ENCODE measurements at places on chromosomes 4 and X.

- no peak for DNase-seq
Observed at GRCh38 chrX:65609237-65609636, 58.2 kb upstream of the MSN start.

GRCh38 chr4:92381616-92382015 lies 77.8 kb downstream of the GRID2 start:
- no peak for DNase-seq

- no peak for DNase-seq
Observed at GRCh38 chr4:25172961-25173915, 13.0 kb upstream of the SEPSECS start.

GRCh38 chr4:147863808-147864472 lies 132.1 kb downstream of the ARHGAP10 start:
- no peak for DNase-seq

DNA sequence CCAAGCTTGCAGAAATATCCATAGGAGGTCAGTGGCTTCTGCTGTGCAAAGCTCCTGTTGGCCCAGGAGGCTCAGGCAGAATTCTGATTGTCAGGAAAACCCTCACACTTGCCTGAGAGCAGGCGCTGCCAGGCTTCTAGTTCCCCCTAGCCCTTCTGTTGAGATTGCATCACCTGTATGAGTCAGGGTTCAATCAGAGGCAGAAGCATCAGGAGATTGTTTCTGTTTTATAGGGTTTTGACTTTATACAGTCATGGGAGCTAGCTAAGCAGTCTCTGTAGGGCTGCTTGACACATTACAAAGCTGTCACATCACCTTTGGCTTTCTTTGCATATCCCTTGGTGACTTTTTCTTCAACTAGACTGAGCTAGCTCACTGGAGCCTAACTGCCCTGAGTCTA lies 27.8 kb downstream of the DIPK2B start:
- DNase-seq: no peak

DNA sequence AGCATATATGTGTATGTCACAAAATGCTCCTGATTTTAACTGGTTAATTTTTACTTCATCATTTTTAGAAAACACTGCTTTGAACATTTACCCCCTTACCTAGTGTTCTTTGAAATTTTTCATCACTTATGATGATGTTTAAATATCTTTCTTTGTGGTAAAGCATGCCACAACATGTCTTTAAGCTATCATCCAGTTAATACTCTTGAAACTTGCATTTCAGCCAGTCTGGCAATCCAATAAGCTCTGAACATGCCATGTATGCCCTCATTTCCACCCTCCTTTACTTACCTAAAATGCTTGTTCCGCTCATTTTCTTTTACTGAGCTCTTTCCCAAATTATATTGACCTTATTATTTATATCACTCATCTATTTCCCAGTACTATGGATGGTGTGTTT lies 581.2 kb downstream of the RAPGEF2 start:
- no peak for DNase-seq

DNA sequence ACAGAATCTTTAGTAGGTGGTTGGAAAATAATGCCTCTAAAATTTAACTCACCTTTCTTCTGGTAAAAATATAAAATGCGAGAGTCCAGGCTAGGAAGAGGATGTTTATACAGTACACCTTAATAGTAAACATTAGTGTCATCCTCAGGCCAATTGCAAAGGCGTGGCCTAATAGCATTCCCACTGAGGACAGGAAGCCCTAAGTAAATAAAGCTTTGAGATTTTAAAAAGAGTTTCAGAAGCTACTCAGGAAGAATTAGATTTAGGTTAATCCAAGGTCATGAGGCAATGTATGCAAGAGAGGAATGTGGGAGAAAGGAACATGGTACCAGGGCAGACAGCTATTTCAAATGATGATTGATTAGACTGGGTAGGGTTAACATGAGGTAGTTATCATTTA lies 49.5 kb downstream of the RPGR start:
- DNase-seq: no peak

DNA sequence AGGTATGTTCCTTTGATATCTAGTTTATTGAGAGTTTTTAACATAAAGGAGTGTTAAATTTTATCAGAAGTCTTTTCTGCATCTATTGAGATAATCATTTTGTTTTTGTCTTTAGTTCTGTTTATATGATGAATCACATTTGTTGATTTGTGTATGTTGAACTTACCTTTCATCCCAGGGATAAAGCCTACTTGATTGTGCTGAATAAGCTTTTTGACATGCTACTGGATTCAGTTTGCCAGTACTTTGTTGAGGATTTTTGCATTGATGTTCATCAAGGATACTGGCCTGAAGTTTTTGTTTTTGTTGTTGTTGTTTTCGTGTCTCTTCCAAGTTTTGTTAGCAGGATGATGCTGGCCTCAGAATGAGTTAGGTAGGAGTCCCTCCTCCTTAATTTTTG lies 10.8 kb upstream of the AFM start:
- no peak for DNase-seq

- no peak for DNase-seq
Observed at GRCh38 chrX:73817393-73818199, 254.6 kb downstream of the CHIC1 start.

DNA sequence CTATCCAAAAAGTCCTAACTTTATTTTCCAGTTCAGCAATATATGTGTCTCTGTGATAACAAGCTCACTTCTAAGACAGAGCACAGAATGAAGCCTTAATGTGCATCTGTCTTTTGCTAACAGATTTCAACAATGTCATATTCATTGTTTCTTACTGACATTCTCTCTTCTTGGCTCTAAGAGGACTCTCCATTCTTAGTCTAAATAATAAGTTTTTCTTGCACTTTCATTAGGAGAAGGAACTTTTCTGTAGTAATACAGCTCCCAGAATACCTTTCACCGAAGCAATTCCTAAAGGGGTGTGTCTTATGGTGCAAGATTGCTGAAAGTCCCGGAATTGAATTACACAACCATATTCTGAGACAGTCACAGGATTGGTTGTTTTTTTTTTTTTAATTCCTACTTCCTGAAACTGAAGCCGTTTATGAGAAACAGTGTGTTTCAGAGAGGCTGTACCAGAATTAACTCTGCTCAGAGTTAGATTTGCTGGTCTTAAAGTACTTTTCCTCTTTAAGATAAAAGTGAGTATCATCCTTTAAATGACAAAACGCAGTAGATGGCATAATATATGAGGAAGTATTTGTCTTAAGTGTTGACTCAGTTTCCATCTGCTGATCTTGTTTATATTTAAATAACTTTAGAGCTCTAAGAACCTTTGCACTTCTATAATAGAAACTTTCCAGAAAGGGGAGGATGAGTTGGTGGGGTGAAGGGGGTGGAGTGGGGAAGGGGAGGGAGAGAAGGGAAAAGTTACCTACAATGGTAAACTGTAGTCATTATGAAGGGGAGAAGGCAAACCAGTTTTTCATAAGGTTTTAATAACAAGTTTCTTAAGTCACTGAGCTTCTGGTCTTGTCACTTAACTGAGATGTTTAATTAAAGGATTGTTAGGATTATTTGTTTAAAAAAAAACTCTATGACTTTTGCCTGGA lies at the start of gene ALPK1:
Gene ALPK1, plus strand, starts transcription at position 421 of the 932 bp plus-strand sequence.
- DNase-seq: no peak

GRCh38 chr4:165927815-165928214 lies 54.8 kb downstream of the TLL1 start:
- no peak for DNase-seq

DNA sequence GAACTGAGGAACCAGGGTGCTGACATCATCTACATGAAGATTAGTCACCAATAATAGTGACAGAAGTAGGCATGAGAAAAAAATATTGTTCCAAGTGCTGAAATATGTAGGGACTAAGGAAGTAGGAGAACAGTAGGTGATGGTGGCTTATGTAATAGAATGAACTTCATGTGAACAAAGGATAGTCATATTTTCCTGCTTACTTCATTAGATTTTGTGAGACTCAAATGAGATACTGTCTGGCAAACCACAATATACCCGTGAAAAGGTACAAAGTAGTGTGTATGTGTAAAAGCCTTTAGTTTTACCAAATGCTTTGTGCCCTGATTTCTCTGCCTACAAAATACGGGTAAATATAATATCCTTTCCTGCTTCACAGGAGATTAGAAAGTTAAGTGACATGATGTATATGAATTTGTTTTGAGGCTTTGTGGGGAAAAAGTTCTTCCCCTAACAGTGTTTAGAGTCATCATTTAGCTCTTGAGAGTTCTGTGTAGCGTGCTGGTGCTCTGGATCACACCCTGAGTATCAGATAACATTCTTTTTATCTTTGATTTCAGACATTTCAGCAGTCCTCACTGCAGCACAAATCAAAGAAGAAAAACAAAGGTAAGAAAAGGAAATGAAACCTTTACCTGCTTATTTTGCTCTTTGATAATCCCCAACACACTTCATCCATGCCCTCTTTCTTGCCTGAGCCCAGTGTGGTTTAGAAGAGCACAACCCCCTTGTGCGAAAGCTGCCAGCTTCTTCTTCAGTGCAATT lies 67.9 kb downstream of the KLHL34 start:
- no peak for DNase-seq

GRCh38 chrX:41603596-41603995 lies 85.2 kb upstream of the GPR34 start:
- DNase-seq: no peak

DNA sequence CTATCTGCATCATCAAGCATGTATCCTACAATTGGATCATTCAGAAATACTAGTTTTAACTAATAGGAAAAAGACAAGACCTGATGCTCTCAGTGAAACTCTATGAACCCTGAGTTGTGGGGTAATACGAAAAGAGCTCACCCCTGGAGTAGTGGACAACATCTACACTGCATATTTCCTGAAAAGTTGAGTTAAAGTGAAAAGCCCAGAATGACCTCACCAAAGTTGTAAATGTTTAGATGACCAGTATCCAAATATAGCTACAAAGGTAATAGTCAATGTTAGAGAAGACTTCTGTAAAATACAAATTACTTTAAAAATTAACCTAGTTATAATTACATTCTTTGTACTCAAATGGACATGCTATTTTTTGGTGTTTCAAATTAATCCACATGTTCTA lies 52.8 kb upstream of the SRPX start:
- no peak for DNase-seq

DNA sequence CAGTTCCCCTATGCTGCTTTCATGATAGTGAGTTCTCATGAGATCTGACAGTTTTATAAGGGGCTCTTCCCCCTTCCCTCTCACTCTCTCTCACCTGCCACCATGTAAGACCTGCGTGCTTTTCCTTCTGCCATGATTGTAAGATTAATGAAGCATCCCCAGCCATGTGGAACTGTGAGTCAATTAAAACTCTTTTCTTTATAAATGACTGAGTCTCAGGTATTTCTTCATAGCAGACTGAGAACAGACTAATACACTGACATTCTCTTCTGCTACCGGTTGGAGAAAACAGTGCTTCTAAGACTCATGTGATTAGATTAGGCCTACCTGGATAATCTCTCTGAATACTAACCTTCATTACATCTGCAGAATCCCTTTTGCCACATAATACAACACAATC lies 45.4 kb upstream of the TRPC5OS start:
- DNase-seq: no peak

- no peak for DNase-seq
Observed at GRCh38 chr4:56958111-56958517, 19.3 kb downstream of the NOA1 start.

All from stimulated activated CD8-positive, alpha-beta memory T cell treated with anti-CD3 and anti-CD28 coated beads, Interleukin-2, amount 100 ng/mL, for 48 hours (primary cell).